ENCODE measurements at places on chromosomes 6 and 20.

DNA sequence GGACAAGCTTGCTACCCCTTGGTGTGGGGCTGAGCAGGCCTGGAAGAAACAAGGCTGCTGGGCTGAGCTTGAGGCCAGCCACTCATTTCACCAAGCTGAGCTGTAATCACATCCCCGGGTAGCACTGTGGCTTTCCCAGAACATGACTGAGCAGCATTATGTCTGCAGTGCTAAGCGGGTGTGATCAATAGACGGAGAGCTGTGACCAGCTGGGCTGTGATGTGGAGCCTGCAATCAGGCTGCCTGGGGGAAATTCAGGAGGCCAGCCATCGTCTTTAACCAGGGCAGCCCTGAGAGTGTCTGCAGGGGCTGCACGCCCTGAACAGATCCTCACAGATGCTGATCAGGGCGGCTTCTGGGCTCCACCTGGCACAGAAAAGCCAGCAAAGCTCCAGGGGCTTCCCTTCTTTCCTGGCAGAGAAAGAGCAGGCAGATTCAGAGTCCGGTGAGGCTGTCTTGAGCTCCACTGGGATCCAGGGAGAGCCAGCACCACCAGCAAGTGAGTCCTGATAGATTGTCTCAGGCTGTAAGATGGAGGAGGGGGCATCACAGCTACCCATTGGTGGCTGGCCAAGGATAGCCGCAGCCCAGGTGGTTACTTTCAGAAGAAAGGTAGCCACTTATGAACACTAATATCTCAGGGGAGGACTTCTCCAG lies 165.9 kb downstream of the NRN1 start:
- no peak for DNase-seq

DNA sequence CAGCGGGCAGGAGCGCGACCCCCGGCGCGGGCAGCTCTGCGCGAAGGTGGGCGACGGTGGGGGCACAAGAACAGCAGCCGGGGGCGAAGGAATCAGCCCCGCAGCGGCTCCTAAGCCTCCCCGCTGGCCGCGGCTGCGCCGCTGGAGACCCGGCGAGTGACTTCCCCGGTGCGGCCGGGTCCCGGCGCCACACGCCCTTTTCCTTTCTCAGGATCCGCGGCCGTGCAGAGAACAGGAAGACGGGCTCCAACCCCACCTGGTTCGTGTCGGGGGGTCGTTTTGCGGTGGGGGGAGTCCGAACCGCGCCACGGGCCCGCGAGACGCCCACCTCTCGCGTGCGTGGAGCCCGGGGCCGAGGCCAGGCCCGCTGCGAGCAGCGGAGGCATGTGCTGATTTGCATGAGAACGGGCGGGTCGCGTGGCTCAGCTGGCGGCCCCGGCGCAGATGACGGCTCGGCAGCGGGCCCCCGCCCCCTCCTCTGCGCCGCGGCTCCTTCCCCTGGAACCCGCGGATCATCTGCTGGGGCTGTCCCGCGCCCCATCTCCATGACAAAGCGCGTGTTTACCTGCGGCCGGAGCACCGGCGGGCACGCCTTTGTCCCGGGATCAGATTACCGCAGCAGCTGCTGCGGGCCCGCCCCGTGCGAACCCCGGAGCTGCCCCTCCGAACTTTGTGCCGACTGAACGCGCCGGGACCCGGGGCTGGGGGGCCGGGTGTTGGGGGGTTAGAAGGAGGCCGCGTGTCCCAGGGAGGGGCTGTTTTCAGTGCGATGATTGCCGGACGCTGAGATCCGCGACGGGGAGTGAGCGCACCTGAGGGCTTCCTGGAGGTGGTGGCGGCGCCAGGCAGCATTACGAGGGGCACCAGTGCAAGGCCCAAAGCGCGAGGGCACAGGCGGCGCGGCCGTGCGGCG lies 4.9 kb upstream of the DLL1 start:
- no peak for DNase-seq

DNA sequence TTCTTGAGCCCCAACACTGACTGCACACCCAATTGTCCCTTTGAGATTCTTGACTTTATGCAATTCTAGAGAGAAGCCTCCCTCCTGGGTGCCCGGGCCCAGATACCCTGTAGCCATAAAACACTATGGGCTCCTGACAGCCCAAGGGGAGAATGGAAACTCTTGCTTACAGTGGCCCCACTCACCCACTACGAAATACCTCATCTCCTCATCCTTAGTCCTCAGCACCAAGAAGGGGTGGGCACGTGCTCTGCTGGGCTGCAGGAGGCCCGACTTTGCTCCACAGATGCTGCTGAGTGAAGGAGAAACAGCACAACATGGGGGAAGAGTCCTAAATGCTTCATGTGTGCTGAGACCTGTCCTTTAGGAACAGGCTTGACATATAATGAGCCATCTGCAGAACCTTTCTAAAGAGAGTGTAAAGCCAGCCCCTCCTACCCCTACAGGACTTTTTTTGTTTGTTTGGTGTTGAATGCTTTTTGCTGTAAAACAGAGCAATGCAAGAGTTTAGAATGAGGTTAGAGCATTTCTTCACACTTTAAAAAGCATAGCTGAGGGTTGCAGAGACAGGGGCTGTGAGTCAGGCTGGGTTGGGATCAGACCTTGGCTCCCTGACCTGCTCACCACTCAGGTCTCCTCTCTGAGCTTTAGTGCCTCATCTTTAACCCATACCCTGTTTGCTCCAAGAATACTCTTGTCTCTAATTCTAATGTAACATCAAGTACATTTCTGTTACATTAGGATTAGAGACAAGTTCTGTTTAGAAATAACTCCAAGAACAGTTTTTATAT lies 17.6 kb upstream of the SIRPG start:
- DNase-seq, result no peak

- no peak for DNase-seq
Observed at GRCh38 chr6:48378884-48379407, 267.9 kb upstream of the PTCHD4 start.

DNA sequence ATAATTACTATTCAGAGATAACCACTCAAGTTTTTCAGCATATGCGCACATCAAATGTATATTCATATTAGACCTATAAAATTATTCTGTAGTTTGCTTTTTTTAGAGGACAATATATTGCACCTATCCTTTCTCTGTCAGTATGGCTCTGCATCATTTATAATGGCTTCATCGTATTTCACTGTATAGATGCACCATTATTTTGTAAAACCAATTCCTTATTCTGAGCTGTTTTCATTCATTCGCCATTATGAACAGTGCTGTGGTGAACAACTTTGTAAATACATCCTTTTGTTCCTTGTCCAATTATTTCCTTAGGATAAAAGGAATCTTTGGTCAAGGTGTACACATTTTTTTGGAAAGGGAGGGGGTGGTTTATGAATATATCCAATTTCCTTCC lies 29.2 kb upstream of the BCAS4 start:
- no peak for DNase-seq

DNA sequence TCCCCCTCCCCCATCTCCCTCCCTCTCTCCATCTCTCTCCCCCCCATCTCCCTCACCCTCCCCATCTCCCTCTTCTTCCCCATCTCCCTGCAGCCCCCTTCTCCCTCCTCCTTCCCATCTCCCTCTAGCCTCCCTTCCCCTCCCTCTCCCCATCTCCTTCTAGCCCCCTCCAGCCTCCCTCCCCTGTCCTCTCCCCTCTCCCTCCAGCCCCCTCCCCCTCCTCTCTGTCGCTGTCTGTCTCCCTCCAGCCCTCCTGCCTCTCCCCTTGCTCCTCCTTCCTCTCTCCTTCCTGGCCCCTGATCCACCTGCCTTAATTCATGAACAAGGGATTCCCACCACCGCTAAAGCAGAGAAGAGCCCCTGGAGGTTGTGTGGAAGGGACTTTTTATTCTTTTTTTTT lies 26.9 kb upstream of the CHMP4B start:
- DNase-seq, result no peak
